ENCODE measurements at places on chromosomes 16 and 17.

GRCh38 chr16:67167588-67167987 lies 2.8 kb upstream of the NOL3 start:
- no peak for DNase-seq

DNA sequence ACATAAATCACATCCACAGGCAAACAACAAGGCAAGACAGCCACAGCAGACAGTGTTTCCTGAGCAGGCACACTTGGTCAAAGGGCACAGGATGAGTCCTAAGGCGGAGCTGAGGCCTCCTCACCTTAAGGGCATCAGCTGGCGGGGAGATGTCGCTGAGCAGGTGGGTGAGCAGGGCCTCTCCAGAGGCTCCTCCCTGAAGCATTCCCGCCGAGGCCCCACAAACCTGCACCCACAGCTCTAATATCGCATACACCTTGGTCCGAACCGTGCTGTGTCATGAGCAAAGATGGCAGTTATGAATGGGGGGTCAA lies 29.3 kb downstream of the PELP1 start:
- no peak for DNase-seq

GRCh38 chr17:48575673-48576478 lies 2.3 kb downstream of the HOXB4 start:
- DNase-seq = no peak

GRCh38 chr17:41060052-41060604 lies at the start of gene KRTAP2-3:
Gene KRTAP2-3 (minus strand): TSS chr17:41060114. CDS start chr17:41060050, 64 bp downstream.
- DNase-seq = no peak

DNA sequence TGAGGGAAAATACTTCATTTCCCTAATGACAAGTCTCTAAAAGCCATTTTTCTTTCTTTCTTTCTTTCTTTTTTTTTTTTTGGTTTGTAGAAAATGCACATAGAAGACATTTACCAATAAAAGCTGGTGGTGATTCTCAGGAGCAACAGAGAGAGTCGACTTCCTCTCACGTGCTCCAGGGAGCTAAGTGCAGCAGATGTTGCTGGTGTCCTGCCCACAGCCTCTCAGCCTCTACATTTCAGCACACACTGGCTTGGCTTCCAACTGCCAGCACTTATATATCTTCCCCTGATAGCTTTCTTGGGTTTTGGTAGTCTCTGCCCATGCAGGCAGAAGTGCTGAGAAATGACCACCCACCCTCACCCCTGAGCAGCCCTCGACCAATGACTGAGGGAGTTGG lies 58.4 kb upstream of the MARCHF10 start:
- DNase-seq = no peak

DNA sequence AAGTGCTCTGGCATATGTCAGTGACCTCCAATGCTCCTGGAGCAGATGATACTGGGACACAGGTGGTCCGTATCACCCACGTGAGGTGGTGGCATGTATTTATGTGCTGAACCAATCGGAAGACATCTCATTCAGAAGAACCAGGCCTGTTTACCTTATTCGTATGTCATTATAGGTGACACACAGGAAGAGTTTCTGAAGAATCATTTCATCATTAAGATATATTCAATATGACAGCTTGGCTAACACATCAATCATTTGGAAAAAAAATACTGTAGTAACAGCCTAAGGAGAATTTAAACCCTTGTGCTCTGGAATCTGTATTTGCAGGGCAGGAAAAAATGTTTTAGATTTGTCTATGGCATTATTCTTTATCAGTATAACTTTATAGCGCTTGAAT lies 44.6 kb downstream of the RBFOX1 start:
- no peak for DNase-seq

DNA sequence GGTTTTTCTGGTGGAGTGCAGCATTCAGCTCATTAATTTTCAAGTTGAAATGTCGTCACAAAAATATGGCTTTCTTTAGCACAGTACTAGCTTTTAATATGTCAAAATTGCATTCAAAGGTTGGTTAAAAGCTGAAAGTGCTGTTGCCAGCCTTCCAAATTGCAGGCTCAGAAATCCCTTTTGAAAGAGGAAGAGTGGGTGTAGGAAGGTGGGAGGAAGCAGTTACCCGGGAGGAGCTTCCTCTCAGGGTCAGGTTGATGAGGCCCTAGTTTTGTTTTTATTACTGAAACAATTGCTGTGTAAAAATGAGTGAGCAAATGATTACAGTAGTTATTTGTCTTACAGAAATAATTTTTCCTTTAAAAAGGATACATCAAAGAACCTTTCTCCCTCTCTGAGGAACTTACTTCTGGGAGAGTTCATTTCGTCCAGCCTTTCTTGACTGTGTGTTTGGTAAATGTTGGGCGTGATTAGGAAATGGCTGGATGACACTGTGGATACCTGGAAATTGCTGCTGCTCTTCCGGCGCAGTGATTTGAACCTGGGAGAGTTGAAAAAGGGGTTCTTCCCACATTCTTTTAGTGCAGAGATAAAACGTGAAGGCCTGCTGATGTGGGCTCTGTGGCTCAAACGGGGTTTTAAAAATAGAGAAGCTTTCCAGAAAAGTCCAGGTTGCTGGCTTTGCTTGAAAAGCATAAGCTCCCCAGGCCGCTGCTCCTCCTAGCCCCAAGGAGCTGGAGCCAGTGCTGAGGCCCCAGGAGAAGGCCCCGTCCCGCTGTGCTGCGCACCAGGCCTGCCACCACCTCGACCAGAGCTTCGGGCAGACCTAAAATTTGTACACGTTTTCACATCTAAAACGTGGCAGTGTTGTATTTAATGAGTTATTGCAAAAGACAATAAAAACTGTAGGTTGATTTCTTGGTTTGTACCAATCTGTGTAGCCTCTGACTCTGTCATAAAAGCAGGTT lies 41.7 kb downstream of the SEC14L1 start:
- no peak for DNase-seq

DNA sequence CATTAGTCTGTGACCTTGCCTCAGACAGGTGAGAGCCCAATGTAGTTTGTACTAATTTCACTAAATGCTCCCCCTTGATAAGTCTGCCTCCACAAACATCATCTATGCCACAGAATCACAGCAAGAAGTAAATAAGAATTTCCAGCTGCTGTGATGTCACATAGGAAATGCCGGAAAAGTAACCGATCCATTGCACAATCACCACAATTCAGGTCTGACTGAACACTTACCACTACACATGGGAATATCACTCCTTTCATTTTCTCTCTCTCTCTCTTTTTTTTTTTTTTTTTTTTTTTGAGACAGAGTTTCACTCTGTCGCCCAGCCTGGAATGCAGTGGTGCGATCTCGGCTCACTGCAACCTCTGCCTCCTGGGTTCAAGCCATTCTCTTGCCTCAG lies 79.0 kb upstream of the CDH11 start:
- DNase-seq = no peak

GRCh38 chr17:64259922-64260321 lies 3.1 kb downstream of the TEX2 start:
- DNase-seq = no peak

DNA sequence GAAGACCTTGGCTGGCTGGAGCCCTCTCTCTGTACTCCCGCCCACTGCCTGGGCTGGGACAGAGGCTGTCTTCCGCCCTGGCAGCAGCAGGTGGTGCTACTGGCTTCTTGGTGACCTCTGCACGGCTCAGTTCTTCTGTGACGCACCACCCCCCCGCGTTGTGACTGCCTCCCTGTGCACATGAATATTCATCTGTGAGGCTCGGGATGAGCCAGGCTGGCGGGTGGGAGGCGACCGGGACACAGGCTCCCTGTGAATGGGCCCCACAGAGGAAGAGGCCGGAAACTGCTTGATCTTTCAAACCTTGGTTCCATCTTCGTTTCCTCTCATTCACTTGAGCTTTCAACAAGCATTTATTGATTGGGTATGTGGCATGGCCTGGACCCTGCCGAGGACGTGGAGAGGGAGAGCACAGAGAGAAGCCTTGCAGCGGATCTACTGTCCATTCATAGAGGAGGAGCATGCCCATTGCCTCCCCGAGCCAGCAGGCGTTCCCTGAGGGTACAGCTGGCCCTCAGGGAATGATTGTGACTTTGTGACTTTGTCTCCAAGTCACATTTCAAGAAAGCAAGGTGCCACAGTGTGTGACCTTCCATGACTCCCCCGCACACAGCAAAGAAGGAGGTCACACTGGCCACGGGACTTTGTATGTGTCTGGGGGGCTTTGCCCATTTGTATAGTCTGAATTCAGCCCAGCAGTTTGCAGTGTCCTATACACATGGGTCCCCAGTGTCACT lies 45.0 kb downstream of the B9D1 start:
- no peak for DNase-seq

DNA sequence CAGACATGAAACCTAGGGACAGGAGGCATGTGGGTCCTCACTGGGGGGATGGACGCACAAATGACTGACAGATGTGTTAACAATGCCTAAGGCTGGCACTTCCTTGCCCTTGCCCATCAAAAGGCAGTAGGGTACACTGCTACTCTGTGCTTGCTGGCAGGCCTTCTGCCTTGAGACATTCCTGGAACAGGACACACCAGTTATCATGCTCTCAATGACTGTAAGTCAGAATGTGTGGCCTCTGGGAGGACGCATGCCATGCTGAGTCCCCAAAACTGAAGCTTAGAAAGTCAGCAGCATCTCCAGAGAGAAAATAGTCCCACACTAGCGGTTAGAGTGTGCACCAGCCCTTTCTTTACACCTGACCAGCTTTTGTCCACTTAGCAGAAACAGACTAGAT lies 16.1 kb upstream of the SREBF1 start:
- DNase-seq = no peak

- DNase-seq = no peak
Observed at GRCh38 chr16:11475896-11476630, 110.7 kb downstream of the LITAF start.

GRCh38 chr17:81118308-81119221 lies 46.7 kb upstream of the PVALEF start:
- DNase-seq = no peak

DNA sequence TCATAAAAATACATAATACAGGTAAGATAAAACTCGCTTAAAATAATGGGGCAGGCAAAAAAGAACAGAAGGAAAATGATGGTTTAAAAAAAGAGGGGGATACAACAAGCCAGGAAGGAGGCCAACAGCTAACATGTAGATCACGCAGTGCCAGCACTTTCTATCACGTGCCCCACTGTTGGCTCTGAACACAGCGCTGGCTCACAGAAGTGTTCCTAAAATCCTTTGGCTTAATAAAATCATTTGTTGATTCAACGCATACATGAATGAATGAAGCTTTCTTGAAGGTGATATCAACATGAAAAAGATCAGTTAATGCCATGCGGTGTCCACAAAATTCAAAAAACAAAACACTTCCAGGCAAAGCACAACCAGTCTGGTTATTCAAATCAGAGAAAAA lies 8.5 kb downstream of the ITGAE start:
- DNase-seq = no peak

GRCh38 chr16:51237861-51238378 lies 86.8 kb upstream of the SALL1 start:
- DNase-seq = no peak

DNA sequence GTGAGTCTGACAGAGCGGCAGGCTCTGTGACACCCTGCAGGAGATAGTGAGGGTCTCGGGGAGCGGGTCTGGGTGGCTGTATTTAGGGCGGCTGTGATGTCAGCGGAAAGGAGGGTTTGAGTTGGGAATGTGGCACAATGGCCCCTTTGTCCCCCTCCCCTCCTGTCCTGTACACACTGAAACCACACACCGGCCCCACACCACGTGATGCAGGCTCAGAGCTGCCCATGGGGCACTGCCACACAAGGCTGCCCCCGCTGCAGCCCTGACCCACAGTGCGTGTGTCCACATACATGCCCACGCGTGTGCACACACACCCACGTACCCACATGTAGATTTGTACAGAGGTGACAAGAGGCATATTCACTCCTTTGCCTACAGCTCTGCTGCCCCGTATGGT lies 15.3 kb downstream of the SGCA start:
- DNase-seq = no peak

GRCh38 chr16:82470620-82471152 lies 156.1 kb upstream of the CDH13 start:
- DNase-seq = no peak

DNA sequence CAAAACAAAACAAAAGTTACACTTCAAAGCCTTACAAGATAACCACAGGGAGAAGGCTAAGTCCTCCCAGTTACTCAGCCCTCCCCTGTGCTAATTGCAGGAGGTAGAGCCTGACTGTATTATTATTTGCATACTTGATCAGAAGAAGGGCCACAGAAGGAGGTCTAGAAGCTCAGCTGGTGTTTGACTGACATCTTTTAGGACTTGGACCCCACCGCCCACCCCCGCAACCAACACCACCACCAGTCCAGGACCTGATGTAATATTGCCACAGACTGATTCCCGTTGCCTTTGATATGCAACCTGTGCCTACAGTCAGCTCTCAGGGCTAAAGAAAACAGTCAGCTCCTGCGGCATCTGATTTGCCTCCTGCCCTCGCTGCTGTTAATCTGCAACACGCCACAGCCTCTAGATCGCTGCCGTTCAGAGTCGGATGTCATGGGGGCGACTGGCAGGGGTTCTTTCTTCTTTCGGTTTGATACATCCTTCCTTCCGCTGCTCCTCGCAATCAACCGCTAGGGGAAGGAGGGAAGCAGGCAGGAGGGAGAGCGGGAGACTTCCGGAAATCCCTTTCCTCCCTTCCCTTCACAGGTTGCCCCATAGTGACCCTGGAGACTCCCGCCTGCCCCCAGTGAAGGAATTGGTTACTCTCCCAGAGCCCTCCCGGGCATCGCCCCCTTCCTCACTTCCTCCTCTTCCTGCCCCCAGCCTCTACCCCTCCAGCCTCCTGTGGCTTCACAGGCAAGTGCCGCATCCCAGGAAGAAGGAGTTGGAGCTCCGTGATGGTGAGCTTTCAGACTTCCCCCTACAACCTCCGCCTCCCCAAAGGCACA lies 90.5 kb upstream of the SOX9 start:
- DNase-seq = no peak

GRCh38 chr16:63287401-63287800 lies 1251.2 kb upstream of the CDH8 start:
- DNase-seq = no peak

- DNase-seq = no peak
Observed at GRCh38 chr16:86222965-86223551, 287.3 kb upstream of the FOXF1 start.

- no peak for DNase-seq
Observed at GRCh38 chr16:87474566-87474996, 18.2 kb downstream of the ZCCHC14 start.

- no peak for DNase-seq
Observed at GRCh38 chr16:55497558-55497957, 11.3 kb upstream of the LPCAT2 start.
